HT-29 (cell line): ENCODE measurements at places on chromosomes 1 and 21.

DNA sequence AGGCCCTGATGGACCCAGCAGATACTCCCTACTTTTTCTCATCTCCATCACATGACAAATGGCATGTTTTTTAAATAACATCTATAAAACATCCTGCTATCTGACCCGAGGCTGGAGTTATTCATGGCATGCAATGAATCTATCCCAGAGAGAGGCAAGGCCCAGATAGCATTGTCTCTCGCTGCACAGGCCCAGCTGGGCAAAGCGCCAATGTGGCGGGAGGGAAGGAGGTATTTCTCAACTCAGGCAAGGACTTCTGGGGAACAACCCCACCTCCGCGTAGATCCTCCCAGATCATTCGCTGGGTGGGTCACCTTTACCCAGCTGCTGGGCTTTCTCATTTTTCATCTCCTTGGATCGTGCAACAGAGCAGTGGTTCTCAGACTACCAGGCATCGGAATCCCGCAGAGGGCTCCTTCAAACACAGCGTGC lies 59.8 kb downstream of the ERG start:
- peak; percentile 5 for DNase-seq

GRCh38 chr21:42171091-42172053 lies 47.6 kb upstream of the ABCG1 start:
- peak; percentile 29 for DNase-seq

DNA sequence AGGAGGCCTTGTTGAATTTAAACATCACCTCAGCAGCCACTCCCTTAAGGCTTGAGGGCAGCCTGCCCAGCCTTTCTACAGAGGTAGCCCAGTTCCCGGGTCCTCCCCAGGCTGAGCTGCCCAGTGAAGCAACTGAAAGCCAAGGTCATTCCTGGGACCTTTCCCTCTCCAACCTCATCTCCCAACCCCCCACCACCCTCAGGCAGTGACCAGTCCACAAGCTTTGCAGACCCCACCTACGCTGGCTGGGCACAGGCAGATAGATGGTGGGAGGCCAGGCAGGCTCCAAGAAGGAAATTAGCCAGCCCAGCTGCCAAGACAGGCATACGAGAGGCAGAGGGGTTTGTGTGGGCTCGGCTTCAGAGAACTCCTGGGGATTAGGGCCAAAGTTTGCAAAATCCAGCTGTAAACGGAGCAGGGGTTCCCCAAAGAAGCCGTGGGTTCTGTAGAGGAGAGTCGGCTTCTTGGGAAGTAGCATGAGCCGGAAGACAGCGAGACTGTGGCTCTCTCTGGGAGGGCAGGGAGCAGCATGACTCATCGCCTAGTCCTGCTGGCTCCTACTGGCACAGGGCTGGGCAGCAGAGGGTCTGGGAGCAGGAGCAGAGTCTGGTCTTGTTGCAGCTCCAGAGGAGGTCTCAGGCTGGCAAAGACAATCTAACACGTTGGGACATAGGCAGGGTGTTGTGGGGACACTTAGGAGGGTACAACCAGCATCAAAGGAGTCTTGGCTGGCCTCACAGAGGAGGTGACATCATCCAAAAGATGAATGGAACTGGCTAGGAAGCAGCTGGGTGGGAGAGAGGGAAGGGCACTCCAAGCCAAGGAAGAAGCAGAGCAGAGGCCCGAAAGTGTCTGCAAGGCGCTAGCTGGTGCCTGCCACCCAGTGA lies 2.8 kb upstream of the ZC3H12A start:
- peak; percentile 91 for DNase-seq

DNA sequence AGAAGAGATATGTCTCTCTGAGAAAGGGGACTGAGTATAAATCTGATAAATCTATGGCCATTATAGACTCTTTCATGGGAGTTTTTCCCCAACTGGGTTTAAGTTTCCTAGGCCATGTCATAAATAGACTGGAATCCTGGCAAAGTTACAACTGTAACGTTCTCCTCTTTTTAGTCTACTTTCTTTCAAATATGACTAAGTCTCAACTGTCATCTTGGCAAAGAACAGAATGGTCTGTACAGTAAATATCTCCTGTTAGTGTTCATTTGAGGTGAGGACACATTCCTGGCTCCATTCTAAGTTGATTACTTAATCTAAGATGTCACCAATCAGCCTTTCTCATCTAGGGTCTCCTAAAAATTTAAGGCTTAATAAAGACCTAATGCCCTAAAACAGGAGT lies 300.5 kb downstream of the BRINP2 start:
- no peak for DNase-seq

- DNase-seq, result peak; percentile 26
These were observed 999 bp downstream of the THAP3 start for GRCh38 chr1:6625584-6626149.

DNA sequence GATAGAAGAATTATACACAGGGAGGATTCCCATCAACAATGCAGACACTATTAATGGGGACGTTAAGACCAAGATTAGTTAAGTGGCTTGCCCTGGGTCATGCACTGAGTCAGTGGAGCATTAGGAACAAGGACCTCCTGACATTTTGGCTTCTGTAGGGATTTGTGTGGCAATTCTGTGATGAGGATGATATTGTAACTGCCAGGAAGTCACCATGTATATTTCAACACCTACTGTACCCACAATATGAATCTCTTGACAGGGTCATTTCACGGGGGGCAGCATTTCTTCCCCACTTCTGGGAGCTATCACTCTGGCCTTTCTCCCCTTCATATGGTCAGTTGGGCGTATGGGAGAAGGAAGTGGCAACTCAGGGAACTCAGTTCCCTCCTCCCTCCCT lies 134.9 kb downstream of the RUNX1 start:
- DNase-seq, result no peak

- peak; percentile 76 for DNase-seq
These were observed 73.8 kb downstream of the MTR start for GRCh38 chr1:236868625-236869467.

DNA sequence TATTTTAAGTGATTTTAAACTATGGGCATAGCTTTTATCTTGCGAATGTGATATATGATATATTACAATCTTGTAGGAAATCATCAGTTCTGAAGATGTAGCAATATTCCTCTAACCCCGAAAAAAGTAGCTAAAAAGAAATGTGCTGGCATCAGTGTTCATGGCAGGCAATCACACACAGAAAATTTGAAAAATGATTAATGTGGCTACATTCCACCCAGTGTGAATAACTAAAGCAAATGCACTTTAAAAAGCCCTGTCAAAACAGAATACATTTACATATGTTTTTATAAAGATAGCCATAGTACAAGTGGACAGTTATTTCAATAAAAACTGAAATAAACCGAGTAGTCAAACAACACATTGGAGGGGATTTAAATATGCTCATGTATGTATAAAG lies 260.2 kb downstream of the HHAT start:
- no peak for DNase-seq

GRCh38 chr1:20787840-20788795 lies 1.0 kb upstream of the HP1BP3 start:
- DNase-seq, result peak; percentile 72

- DNase-seq, result no peak
These were observed 7.7 kb downstream of the VPS26C start for GRCh38 chr21:37259426-37259825.

GRCh38 chr1:101119289-101119688 lies 93.7 kb upstream of the DPH5 start:
- no peak for DNase-seq

- DNase-seq, result peak; percentile 76
These were observed at the start of gene PRDX6 for GRCh38 chr1:173477286-173478093. PRDX6 (plus strand) TSS chr1:173477335; CDS start chr1:173477398, 63 bp downstream.

GRCh38 chr1:173392895-173393658 lies 84.1 kb upstream of the PRDX6 start:
- DNase-seq, result peak; percentile 15

DNA sequence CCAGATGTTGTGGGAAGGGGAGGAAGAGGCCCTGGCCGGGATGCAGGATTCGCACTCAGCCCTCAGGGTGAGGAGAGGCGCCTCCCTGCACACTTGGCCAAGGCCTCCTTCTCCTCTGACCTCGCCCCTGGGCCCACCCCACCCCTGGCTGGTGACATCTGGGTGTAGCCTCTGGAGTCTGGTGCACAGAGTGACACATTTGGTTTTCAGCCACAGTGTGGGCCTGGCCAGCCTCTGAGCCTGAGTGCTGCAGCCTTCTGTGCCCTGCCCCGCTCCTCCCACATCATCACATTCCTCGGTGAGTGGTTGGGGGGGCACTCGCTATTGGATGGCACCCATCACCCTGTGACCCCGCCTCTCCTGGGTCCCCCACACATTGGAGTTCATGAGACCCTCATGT lies 45.8 kb downstream of the PRDM16 start:
- no peak for DNase-seq

DNA sequence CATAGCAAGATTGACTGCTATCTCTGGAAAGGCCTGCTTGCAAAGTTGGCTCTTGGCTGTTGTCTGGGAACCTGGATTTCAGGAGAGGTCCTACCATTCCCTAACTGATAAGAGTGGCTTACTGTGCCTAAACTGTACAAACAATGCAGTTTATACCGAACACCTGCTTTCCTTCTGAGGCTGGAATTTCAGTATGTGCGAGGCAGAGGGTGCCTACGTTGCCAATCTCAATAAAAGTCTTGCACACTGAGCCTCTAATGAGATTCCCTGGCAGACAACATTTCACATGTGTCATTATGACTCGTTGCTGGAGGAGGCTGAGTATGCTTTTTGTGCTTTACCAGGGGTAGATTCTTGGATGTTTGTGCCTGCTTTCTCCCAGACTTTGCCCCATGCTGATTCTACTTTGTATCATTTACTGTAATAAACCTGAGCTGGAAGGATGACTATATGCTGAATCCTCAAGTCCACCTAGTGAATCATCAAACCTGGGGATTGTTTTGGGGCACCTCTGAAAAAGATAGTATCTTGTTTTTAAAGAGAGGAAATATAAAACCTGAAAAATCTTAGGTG lies 58.9 kb upstream of the GNG4 start:
- no peak for DNase-seq

DNA sequence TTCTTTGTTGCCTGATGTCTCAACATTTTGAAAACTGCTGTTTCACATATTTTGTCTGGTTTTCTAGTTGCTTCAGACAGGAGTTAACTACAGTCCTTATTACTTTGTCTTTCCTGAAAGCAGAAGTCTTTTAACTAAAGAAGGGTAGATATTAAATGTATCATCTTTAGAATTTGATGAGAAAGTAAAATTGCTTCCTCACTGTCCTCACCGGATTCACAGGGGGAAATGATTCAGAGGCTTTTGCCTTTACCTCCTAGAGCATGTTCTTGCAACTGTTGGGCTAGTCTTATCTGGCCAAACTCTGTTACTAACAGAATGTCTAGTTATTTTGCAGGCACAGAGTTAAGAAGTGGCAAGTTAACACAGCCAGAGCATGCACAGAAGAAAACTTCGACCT lies 107.2 kb upstream of the VAV3 start:
- DNase-seq, result no peak
